ENCODE measurements at places on chromosomes 1 and 21.

GRCh38 chr1:243394601-243395464 lies 139.0 kb downstream of the SDCCAG8 start:
- DNase-seq = no peak

DNA sequence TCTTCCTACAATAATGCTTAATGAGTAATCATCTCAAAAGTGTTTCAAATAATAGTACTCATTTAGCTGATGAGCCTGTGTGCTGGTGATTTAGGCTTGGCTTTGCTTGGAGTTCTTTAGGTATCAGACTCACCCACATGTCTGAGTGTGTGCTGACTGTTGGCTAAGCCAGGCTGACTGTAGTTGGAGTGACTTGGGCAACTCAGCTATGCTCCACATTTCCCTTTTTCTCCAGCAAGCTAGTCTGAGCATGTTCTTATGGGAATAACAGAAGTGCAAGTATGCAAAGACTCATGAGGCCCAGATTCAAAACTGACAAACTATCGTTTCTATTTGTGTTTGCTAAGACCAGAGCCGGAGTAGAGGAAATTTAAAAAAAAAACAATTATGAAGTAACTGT lies 99.0 kb upstream of the ADGRL4 start:
- DNase-seq = no peak

DNA sequence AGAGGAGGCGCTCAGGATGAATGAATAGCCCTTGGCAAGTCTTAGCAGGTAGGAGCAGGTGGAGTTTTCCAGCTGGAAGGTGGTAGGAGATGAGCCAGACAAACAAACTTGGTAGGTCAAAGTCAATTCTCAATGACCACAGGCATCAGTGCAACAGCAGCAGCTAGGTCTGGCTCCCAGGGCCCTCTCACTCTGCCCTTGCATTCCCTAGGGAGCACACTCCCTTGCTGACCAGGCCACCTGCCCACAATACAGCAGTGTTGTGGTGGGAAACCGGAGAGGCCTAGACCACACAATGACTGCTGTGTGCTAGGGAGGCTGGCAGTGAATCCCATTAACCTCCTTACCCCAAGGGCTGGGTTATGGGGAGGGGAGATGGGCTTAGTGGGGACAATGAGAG lies 13.0 kb upstream of the PAQR6 start:
- DNase-seq = no peak

DNA sequence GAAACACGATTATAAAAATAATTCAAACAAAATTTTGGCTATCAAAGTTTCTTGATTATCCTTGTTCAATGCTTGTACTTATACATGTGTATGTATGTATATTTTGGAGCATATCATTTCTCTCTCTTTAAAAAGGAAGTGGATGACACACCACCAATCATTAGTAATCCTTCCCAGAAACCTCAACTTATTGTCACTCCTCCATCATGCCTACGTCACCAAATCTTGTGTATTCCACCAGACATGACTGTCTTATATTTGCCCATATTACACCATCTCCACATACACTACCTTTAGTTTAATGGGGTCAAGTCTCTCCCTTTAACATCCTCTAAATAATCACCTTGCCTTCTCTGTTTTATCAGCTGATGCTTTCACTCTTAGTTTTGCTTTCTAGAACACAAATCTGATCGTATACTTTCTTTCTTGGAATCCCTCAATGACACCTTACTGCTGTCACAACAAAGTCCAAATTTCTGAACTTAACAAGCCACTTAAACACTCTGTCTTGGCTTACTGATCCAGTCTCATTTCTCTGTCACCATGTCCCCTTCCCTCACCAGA lies 124.0 kb downstream of the BRINP3 start:
- DNase-seq = no peak

DNA sequence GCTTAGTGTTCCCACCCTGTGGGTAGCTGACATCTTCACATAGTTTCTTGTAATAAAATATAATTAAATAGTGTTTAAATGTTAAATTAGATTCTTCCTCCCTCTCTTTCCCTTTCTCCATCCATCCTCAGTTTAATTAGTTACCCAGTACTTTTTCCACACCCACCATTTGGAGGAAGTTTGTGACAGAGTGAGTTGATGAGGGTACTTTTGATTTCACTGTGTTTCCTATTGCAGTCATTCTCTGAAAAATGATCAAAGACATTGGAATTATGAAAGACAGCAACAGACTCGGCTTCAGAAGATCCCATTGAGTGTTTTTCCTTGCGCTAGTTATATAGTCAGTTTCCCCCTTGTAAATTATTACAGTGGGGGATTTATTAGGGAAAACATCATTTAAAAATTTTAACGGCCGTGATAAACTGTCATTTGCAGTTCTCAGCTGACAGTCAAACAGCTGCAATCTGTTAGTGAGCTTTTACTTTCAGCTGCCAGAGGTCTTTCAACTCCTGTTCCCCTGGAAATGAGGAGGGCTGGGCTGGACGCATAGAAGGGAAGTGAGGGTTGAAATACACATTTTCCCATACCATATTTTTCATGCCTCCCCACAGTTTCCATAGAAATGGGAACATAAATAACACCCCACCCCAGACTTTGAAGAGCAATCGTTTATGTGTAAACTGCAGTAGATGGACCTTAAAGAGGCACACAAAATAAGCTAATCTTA lies 61.3 kb upstream of the CACYBP start:
- DNase-seq = peak; percentile 16

DNA sequence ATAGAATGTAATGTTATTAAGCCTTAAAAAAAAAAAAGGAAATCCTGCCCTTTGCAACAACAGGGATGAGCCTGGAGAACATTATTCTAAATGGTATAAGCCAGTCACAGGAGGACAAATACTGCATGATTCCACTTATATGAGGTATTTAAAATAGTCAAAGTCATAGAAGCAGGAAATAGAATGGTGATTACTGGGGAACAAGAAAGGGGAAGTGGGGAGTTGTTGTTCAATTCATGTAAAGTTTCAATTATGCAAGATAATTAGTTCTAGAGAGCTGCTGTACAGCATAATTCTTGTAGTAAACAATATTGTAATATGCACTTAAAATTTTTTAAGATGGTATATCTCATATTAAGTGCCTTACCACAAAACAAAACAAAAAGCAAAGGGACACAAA lies 13.2 kb downstream of the FCER1A start:
- DNase-seq = no peak

- DNase-seq = peak; percentile 73
Measured at GRCh38 chr1:26317612-26318337, at the start of gene CD52. Gene CD52, plus strand, starts transcription at chr1:26317958. Its CDS starts 60 bp downstream, at chr1:26318018.

- no peak for DNase-seq
Measured at GRCh38 chr1:154406572-154406879, 1.4 kb downstream of the IL6R start.

DNA sequence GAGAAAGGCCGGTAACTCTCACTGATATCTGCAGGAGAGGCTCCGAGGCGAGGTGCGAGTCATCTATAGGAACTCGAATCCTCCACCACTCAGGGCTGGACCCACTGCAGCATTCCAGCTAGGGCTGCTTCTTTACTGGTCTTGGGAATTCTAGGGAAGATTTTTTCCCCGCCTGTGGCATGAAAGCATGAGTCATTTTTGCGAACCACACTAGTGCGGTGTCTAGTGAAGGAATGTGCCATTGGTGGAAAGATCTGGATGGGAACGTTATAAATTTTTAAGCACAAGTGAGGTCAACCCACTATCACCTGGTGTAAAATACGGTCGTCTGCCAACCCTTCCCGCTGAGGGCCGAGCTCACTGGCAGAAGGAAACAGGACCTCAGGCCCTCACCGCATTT lies 49.7 kb downstream of the SYF2 start:
- DNase-seq = no peak

DNA sequence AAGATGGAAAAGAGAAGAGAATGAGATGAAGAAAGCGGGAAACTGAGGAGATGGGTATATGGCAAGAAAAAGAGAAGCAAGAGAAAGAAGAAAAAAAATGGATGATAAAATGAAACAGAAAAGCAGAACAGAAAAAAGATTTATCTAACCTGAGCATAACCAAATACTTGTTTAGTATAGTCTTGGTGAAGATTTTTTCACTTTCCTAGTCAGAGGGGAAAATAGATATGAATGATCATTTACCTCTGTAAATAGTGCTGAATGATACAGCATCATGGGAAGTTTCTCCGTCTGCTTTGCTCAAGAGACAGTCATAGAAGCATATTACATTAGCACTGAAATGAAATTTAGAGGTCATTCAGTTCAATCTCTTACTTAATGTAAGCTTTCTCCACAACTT lies 36.1 kb upstream of the PLPPR4 start:
- DNase-seq = no peak

DNA sequence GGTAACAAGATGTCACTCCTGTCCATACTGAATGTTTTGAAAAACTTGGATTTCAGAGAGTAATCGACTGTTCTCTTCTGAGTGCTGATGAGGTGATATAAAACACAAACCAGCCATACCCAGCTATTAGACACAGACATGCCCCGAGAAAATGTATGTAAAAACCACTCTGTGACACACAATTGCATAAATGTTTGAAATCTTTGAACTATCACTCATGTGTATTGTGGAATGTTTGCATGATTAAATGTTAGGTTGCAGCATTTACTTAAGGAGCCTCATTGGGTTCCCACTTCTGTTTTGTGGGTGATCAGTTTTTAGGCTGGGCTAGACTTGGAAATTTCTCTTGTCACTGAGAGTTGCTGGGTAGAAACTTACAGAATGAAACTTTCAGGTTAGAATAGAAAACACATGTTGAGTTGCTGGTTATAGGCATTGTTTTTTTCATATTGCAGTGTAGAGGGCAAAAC lies 270.4 kb upstream of the B3GALT2 start:
- no peak for DNase-seq

GRCh38 chr1:185244015-185244747 lies 72.9 kb downstream of the IVNS1ABP start:
- peak; percentile 3 for DNase-seq

DNA sequence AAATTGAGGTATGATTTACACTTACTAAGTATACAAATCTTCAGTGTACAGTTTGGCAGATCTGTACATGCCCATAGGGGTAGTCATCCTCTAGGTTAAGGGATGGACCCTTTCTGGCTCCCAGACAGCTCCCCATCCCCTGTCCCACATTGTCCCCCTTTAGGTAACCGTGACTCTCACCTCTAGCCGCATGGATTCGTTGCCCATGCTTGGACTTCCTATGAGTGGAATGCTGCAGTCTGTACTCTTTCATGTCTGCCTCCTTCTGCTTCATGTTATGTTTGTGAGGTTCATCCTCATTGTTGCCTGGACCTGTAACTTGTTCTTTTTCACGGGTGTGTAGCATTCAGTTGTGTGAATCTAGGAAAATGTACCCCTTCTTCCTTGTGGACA lies 20.3 kb downstream of the SLC37A1 start:
- no peak for DNase-seq

- peak; percentile 18 for DNase-seq
Measured at GRCh38 chr1:234544087-234544579, 65.2 kb upstream of the TARBP1 start.

- DNase-seq = no peak
Measured at GRCh38 chr1:60145771-60146170, 72.2 kb upstream of the C1orf87 start.

DNA sequence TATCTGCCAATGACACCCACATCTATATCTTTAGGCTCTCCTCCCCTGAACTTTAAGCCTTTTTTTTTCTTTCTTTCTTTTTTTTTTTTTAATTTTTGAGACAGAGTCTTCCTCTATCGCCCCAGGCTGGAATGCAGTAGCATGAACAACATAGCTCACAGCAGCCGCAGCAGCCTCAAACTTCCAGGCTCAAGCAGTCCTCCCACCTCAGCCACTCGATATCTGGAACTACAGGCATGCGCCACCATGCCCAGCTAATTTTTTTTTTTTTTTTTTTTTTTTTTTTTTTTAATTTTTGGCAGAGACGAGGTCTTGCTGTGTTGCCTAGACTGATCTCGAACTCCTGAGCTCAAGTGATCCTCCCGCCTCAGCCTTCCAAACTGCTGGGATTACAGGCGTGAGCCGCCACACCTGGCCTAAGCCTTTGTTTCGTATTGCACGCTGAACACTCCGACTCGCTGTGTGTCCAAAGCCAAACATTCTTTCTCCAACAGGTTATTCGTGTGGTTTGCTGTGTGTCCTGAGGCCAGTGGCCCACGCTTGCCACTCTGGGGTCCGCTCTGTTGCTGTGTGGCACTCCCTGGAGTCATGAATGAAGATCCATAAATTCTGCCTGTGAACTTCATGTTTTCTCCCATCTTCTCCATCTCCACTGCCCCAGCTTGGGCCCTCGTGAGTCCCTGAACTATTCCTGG lies 119.4 kb downstream of the CAMTA1 start:
- DNase-seq = no peak

- DNase-seq = no peak
Measured at GRCh38 chr1:200206340-200206739, 178.8 kb downstream of the NR5A2 start.

GRCh38 chr1:190179817-190180216 lies 297.8 kb downstream of the BRINP3 start:
- DNase-seq = no peak

DNA sequence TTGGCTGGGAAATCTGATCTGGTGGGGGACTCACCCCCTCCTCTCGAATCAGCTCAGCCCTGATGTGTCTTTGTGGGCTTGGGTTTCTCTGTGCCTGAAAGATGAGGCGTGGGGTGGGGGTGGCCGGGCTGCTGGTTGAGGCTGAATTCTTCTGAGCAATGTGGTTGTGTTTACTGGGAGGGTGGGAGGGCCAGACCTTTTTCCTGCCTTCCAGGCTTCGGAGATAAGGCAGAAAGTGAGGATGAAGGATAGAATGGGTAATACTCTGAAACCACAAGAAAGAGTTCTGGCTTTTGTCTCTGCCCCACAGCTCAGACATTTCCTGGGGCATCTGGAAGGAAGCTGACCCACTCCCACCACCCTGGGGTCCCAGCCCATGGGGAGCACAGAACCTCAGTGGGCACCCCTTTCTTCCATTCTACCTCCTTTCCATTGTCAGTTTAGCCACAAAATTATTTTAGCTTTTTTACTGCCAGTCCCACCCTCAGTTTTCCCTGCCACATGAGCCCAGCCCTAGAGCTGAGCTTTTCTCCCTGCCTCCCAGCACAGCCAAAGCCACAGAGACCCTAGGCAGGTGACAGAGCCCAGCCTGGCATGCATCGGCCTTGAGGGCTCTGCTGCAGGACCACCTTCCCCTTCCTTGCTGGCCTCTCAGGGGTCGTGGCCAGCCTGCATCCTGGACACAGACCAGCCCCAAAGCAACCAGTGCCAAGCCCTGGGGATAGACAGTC lies 11.2 kb downstream of the ALX3 start:
- DNase-seq = no peak
